ENCODE measurements at places on chromosomes 4 and X. TPM values are rescaled to one million over a fixed set of nuclear protein-coding genes. Genes with fewer than 3 reads are reported as not detected.

Gene CTAG2
- total RNA-seq = 36.0 TPM

Gene ARSJ
- total RNA-seq = not detected

Gene ZNF711
- total RNA-seq = 4.2 TPM

Gene MAGEA6
- 107 TPM for total RNA-seq

Gene HTN1
- not detected for total RNA-seq

Gene VCX2
- total RNA-seq = not detected

Gene HSFX4
- not detected for total RNA-seq

Gene PDK3
- total RNA-seq = 1.0 TPM

Gene PLP1
- total RNA-seq = not detected

Gene LANCL3
- total RNA-seq = 1.5 TPM

Gene HSD17B13
- 0.20 TPM for total RNA-seq

Gene DOCK11
- total RNA-seq = 58.5 TPM

Gene CFP
- total RNA-seq = 0.89 TPM

Gene HS6ST2
- not detected for total RNA-seq

Gene PCDH18
- 0.09 TPM for total RNA-seq

Gene METTL14
- total RNA-seq = 33.9 TPM

Gene IGSF1
- total RNA-seq = 1.1 TPM

Gene PPP4R3C
- not detected for total RNA-seq

Gene TMEM271
- not detected for total RNA-seq

Gene RNF113A
- total RNA-seq = 28.5 TPM

Gene BMX
- 1.4 TPM for total RNA-seq

Gene SMIM31
- total RNA-seq = not detected

Gene SOD3
- 0.31 TPM for total RNA-seq

Gene PRDM8
- 0.07 TPM for total RNA-seq

Gene MAGEE2
- total RNA-seq = not detected

Gene ARR3
- not detected for total RNA-seq

Gene SSX4
- total RNA-seq = 3.0 TPM

Gene TMPRSS11D
- total RNA-seq = not detected

Gene TCEAL6
- total RNA-seq = not detected

Gene NMU
- 701 TPM for total RNA-seq

Gene FRMPD4
- not detected for total RNA-seq

Gene NWD2
- not detected for total RNA-seq
